HuH-7 (cell line): ENCODE measurements at places on chromosomes 12 and 14.

DNA sequence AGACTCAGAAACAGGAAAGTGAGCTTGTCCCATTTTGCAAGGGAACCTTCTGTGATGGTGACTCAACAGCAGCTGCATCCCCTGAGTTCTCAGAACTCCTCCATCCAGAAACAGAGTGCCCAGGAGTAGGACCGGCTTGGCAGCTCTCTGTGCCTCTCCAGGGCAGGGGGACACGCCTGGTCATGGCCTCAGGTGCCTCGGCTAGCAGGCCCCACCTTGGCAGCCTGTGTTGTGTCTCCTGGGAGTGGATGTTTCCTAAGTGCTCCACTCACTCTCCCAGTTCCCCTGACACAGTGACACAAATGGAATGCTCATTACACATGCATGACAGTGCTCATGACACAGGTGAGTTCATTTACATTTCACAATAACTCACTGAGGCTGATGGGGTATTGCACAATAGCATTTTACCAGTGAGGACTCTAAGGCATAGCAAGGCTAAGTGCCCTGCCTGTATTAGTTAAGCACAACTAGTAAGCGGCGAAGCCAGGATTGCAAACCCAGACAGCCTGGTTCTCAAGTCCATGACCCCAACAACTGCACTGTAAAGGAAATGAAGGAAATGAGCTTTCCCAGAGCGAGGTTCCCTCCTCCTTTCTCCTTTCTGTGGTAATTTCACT is 47.4 kb downstream of the CALM1 start:
- peak; percentile 32 for DNase-seq

DNA sequence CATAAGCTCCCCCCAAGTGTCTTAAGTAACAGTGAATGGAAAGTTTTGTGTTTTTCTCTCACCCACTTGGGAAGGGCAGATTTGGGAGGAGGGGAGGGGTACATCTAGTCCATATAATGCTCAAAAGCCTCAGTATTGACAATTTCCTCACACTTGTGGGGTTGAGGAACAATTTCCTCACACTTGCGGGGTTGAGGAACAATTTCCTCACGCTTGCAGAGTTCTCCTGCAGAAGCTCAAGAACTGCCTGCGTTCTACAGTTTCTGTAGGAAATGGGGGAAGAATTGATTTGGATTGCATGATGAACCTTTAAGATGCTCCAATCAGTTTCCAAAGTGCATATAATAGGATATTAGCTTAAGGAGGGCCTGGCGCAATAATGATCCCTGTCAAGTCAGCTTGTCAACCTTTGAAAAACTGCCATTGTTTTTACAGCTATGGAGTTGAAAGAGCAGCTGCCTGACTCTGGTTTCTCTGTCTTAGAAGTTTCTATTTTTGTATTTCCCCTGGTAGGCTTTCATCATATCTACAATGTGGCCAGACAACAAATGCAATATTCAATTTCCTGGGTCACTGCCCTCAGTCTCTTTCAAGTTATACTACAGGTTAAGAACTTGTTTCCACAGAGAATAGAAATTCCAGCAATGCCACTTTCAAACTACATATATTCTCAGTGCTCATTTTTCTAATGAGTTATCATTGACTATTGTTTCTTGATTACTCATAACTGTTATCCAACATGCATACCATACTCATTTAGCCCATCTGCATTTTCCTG is 66.5 kb downstream of the PLEKHG7 start:
- no peak for DNase-seq

- DNase-seq, result no peak
Measured at GRCh38 chr14:105187935-105188524, 6.9 kb upstream of the NUDT14 start.

DNA sequence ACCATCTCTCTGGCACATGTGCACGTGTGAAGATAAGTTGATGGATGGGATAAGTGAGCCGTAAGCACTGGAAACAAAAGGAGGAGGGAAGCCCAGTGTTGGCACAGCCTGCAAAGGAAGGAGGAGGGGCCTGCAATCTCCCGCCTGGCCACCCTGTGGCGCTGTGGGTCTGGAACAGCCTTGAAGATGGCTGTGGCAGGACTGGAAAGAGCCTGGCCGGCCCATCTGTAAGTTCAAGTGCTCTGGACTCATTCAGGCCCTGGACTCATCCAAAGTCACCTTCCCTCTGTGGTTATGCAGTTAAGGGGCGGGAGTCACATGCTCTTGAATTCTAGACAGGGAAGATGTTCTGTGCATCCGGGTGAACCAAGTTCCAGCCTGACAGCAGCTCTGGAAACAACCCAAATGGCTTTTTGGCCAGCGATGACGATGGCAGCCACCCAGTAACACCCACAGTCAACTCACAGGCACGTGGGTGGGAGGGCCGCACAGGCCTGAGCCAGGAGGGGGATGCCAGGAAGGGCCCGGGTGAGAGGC is 50.4 kb downstream of the CHGA start:
- DNase-seq, result peak; percentile 50

GRCh38 chr12:88416786-88417185 is 163.5 kb downstream of the KITLG start:
- no peak for DNase-seq

- DNase-seq, result no peak
Measured at GRCh38 chr14:23033801-23034497, 751 bp downstream of the PSMB5 start.

GRCh38 chr14:75383721-75384120 is 44.1 kb upstream of the JDP2 start:
- DNase-seq, result no peak

GRCh38 chr12:22307811-22308210 is 26.7 kb downstream of the ST8SIA1 start:
- no peak for DNase-seq

DNA sequence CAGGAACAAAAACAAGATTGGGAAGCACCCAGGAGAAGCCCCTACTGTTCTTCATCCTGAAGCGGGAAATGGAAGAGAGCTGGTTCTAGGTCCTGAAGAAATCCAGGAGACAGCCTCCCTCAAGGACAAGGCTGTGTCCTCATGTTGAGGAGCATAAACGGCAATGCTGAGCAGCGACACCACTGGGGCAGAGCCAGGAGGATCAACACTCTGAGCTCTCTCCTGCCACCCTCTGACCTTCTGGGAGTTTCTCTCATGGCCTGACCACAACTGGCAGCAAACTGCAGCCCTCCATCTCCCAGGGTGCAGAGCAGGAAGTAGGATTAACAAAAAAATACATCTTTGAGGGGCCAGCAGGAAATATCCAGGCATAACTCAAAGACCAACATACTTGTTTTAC is 1292.2 kb upstream of the TMEM132C start:
- DNase-seq, result no peak

DNA sequence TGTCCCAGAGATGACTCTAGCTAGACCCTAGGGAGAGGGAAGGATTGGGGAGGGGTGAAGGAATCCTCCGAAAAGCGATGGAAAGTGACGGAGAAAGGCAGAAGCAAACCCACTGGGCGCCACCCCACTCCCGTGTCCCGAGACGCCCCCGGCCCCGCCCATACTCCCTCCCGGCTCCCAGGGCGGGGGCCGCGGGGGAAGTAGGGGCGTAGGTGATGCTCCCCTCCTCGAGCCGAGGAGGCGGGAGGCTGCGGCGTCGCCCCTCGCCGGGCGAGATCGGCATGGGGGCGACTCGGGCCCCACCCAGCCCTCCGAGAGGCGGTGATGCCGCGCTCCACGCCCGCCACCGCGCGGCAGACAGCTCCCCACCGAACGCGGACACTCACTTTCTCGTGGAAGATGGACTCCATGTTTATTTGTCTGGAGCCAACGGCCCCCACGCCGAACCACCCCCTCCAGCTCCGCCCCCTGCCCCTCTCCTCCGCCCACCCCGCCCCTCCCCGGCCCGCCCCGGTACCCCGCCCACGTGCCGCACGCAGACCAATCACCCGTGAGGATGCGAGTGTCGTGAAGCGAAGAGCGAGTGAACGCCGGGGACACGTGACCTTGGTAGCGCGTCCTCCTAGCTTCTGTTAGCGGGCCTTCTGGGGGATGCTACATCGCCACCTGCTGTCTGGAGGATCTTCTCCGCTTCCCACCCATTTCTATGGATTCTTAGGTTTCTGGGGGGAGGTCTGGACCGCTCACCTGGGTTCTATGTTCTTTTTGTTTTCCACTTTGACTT is at the start of gene ATXN3:
Gene ATXN3 (minus strand): TSS at position 440 of the 784 bp plus-strand sequence. CDS start 30 bp downstream, at position 410.
- DNase-seq, result peak; percentile 91

- no peak for DNase-seq
Measured at GRCh38 chr14:92610849-92611271, 97.3 kb downstream of the RIN3 start.

GRCh38 chr12:85301051-85301450 is 21.0 kb downstream of the ALX1 start:
- DNase-seq, result no peak

DNA sequence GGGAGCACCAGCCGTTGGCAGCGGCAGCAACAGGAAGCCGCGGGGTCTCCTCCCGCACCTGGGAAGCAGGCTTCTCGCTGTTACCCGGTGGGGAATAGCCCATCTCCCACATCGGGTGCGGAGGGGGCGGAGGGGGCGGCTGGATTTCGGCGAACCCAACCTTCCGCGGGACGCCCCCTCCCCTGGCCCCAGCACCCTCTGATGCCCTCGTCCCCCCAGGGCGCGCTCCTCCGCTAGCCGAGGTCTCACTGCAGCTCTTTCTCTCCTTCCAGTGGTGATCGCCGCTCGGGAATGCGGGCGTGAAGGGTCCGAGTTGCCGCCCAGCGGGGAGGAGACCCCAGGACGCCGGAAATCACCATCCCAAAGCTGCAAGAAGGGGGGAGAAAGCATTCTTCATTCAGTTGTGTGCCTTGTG is 303 bp downstream of the SAMD4A start:
- DNase-seq, result peak; percentile 46

- DNase-seq, result no peak
Measured at GRCh38 chr12:102182635-102183034, 15.0 kb downstream of the PMCH start.
